SIG-M5 (cell line): ENCODE measurements at places on chromosomes 5 and 9.
A peak's percentile ranks its signal among the peaks of the same experiment; 100 is the strongest.

GRCh38 chr9:7284117-7284516 is 515.5 kb downstream of the DMAC1 start:
- DNase-seq, result no peak

GRCh38 chr5:57698086-57698485 is 215.5 kb upstream of the ACTBL2 start:
- DNase-seq, result no peak

DNA sequence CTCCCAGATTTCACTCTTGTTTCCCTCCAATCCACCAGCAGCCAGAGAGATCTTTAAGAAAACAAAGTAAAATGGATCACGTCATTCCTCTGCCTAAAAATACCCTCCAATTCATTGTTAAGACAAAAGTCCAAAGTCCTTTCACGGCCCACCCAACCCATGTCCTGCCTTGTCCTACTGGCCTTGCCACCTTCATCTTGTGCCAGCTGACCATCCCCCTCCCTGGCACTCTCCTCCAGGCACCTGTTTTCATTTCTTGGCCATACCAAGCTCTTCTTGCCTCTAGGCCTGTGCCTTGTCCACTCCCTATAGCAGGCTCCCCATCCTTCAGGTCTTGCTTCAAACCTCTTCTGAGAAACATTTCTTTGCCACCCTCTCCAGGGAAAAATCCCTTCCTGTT is 307.6 kb downstream of the MSX2 start:
- no peak for DNase-seq

DNA sequence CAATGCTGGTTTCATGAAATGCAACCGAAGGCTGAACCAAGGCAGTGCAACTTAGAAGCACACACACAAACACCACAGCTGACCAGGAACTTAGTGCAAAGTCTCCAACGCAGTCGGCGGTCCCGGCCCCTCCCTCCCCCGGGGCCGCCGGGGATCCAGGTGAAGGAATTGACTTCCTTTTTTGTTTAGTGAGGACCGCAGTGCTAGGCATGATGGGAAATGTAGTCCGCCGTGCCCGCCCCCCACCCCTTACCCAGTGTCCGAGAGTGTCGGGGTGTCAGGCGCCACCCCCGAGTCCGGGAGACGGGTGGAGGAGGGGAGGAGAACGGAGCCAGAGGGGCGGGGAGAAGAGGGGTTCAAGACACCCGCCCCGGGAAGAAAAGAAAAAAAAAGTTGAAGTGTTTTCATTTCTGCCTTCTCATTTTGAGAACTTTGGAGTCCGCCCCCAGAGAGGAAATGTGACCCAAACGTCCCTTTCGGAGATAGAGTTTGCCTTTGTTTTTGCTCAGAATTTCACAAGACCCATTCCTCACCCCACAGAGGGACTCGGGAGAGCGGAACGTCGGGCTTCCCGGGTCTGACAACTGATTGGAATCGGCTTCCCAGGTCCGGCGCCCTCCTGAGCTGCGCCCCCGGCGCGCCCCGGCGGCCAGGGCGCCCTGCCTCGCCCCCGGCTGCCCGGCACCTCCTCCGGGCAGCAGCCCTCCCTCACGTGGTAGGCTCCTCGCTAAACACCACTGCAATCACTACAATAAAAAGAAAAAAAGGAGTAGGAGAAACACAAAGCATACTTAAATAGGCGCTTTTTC is 2.0 kb downstream of the IER5L start:
- DNase-seq, result no peak

- no peak for DNase-seq
Observed at GRCh38 chr5:58276431-58276830, 183.5 kb downstream of the PLK2 start.

GRCh38 chr9:135704483-135704882 is 2.5 kb downstream of the KCNT1 start:
- DNase-seq, result no peak

DNA sequence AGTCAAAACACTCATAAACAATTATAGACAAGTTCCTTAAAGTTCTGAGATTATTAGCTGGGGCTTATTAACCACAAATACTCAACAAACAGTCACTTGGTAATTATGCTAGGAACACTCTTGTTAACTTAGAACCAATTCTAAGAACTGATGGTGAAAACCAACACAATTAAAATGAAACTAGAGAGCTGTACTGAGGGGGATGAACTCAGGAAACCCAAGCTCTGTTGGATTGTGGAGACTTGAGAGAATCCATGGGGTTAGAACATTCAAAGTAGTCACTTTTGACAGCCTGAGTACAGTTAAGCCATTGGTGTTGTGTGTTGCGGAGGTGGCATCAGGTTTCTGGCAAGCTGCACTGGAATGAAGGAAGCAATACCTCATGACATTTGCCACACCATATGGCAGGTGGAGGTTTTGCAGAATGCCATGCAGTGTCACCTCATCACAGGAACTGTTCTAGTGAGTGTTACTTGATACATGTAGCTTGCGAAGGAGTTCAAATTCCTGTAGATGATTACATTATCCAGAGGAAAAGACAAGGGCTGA is 480.9 kb upstream of the CD180 start:
- DNase-seq, result no peak

- DNase-seq, result peak; percentile 63
Observed at GRCh38 chr9:72925126-72925789, 27.6 kb downstream of the ALDH1A1 start.

GRCh38 chr9:121288673-121289025 is 20.7 kb downstream of the GSN start:
- DNase-seq, result no peak

DNA sequence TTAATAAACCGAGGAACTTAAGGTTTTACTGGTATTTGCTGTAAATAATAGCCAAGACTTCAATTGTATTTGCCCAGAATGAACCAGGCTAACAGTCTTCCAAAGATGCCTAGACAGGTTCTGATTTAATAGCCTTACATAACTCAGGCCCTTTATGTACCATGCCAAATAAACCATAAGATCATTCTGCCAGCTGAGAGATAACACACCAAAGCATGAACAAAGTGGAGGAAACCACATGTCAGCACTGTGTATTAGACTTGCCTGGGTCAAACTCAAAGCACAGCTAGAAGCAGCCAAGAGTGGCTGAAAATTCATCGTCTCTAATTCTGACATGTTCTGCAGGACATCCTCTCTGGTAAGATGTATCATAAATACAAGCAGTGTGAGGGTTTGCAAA is 319.3 kb upstream of the ZNF608 start:
- DNase-seq, result no peak

- DNase-seq, result no peak
Observed at GRCh38 chr5:178333821-178334481, 101.3 kb upstream of the PHYKPL start.

DNA sequence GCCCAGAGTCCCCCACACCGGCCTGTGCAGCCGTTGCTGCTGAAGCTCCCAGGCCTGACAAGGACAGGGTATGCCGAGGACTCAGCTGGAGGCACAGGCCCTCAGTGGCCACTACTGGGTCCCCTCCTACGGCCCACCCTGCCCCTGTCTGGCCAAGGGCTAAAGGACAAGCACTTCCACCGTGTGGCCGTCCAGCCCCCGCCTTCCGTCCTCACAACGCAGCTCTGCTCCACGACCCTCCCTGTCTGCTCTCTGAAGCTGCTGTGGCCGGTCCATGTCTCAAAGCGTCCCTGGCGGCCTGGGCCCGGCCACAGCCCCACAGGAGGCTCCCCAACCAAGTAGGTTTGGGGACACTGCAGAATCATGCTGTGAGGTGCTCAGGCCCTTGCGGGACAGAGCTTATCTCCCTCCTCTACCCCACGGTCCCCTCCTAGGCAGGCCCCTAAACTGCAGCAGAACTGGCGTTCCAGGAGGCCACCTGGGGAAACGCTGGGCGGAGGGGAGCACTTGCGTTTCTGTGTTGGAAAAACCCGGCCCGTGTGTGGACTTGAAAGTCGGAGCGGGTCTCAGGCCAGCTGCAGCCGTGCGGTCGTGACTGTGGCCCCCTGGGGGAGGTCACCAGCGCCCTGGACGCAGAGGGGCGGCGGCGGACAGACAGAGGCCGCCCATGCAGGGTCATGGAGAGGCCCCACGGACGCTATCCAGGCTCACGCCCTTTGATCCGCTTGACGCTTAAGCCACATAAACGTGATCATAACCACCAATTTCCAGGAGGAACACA is 45.6 kb downstream of the NKD2 start:
- no peak for DNase-seq

GRCh38 chr5:142202282-142202681 is 93.7 kb downstream of the NDFIP1 start:
- DNase-seq, result no peak

GRCh38 chr5:54296386-54296785 is 14.0 kb downstream of the ARL15 start:
- DNase-seq, result no peak

DNA sequence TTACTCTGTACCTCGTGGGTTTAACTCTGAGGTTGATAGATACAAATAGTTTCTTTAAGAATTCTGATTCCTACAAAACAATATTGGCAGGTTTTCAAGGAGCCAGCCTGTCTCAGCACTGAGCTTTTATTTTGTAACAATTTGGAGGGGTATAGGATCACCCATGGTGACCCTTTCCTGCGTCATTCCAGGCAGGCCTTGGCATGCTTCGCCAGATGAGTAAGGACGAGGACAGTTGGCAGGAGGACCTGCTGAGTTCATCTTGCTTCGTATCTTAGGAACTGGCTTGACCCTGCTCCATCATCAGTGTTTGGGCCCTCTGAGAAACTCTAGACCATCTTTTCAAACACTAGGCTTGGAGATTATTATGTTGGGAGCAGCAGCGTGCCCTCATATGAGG is 17.9 kb downstream of the ZNF462 start:
- no peak for DNase-seq

DNA sequence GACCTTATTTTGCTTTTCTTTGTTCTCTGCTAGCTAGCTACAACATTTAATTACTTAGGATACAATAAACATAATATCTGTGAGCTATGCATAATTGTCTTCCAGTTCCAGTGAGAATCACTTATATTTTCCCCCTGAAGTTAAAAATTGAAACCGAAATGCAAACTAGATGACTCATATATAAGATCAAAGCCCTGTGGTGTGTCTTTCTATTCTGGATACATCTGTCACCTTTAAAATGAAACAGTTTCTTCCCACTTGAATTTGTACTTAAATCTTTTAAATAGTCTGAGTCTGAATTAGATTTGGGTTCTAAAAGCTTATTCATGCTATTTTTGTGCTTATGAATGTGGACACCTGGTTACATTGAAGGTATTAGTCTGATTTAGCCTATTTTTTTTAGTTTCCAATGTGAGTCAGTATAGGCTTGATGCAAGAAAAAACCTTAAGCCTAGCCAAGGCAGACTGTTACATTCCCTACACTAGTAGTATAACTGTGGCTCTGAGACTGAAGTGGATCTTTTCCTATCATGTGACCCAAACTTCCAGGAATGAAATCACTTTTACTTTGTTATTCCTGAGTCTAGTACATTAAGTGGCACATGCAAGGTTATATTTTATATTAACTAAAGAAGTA is 703.5 kb upstream of the RGMB start:
- DNase-seq, result no peak

- no peak for DNase-seq
Observed at GRCh38 chr9:1311462-1312042, 261.4 kb downstream of the DMRT2 start.

DNA sequence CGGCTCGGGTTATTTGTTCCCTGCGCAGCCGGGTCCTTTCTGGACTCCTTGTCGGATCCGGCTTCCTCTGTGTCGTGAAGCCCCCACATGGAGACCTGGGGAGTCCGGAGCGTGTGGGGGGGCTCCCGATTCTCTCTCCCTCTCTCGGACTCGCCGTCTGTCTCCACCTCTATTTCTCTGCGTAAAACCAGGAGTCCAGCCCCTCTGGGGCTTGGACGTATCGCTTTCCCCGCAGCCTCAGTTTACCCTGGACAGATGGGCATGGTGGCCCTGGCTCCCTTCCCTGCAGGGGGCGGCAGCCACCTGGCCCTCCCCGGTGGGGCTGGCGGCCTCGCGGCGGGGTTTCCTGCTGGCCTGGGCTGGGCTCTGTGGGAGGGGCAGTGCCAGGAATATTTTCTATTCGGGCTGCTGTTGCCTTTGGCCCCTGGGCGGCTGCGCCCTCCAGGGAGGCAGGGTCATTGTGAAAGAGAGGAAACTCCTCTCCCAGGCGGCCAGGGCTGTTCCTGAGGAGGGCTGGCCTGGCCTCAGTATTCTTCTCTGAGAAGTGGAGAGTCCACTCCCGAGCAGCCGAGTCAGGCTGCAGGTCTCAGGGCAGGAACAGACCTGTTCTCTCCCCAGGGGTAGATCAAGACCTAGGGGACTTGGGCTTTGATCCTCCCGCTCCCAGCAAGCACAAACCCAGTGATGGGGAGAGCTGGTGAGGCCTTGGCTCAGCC is 665 bp downstream of the ASS1 start:
- DNase-seq, result no peak

DNA sequence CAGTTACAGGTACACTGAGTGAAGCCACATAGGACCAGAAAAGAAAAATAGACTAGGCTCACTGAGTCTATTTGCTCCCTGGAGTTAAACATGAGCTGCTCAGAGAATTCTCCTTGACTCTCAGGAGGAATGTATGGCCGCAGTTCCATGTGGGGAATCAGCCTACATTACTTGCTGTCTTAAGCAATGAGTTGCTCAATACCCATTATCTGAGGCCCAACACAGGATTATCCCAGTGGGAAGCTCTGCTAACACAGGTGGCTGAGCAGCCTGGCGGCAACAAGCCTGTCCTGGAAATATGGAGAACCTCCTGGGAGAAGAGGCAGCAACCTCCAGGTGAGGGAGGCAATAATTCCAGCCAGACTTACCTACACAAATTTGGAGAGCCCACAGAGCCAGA is 177.5 kb upstream of the NREP start:
- no peak for DNase-seq

DNA sequence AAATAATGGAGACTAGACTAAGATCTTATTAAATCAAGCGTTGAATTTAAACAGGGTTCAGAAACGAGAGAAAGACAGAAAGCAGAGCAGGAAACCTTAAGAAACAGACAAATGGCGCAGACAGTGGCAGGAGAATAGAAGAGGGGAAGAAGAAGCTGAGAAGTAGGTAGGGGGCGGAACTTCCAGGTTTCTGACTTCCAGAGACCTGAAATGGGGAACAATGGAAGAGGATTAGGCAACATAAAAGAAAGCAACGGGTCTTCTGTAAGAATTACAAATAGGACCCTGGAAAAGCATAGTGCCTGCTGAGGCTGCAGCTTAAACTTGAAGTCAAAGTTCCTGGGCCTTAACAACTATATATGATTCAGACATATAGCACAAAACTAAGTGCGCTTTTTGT is 101.7 kb downstream of the BNC2 start:
- DNase-seq, result no peak

- DNase-seq, result no peak
Observed at GRCh38 chr5:42057254-42057690, 132.2 kb downstream of the FBXO4 start.
